ENCODE measurements at places on chromosomes 12 and 14.

DNA sequence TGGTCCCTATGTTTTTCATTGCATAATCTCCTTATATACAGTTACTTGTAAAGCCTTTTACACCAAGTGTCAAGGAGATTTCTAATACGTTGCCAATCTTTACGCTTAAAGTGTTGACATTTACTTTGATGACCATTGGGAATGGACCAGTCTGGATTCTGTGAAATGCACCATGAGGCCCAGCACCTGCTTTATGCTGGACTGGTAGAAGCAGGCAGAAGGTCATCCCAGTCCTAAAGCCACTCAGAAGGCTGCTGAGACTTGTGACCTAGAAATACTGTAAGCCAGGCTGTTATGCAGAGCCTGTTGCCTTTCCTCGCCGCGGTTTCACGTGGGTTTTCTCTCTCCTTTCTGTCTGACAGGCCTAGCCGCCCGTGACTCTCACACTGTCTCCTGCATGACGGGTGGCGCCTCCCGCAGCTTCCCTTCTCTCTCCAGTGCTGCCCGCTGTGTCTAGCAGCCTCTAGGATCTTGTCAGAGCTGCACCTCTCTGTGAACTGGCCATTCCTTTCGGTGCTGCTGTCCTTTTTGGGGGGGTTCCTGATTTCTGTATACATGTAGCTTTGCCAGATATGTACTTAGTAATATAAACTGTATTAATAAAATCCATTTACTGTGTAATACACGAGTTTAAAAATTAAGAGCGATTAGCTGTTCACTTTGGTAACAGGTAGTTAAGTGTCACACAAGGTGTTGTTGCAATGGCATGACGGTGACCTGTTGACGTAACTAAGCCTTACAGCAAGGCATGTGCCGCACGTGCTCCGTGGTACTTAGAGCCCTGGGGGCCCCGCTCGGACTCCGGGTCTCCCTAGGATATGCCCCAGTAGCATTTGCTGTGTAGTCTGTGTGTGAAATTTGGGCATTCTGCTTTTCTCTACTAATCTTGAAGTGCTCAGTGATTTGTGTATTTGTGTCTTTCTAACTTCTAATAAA is 29.7 kb downstream of the XRCC3 start:
- H3K4me3 ChIP-seq, result no peak overlapping the region
- H3K27ac ChIP-seq, result no peak overlapping the region
- peaks cover 20% of the 10 kb centered on the region for H3K36me3 ChIP-seq
- H3K4me1 ChIP-seq, result no peaks in the 10 kb centered on the region
- H3K27me3 ChIP-seq, result no peaks in the 10 kb centered on the region

GRCh38 chr12:124829708-124830304 is 33.9 kb downstream of the SCARB1 start:
- no peak overlapping the region for H3K4me3 ChIP-seq
- peaks cover 5% of the 10 kb centered on the region for H3K4me1 ChIP-seq

DNA sequence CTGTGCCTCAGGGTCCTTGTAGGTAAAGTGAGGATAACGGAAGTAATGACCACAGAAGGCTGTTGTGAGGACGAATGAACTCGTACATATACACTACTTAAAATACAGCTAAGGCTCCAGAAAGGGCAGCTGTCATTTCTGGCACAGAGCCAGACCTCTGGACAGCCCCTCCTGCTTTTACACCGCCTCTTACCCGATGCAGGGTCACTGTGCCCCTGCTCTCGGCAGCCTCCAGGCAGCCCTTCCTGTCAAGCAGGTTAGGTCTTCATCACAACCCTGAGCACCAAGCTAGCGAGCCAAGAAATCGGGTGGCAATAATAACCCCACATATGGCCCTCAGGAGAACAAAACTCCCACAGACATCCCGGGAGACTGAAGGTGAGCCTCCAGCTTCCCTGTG is 8.5 kb downstream of the TMEM229B start:
- H3K27me3 ChIP-seq, result no peaks in the 10 kb centered on the region
- H3K36me3 ChIP-seq, result peaks cover 2% of the 10 kb centered on the region
- peaks cover 13% of the 10 kb centered on the region for H3K4me1 ChIP-seq
- H3K4me3 ChIP-seq, result no peak overlapping the region
- no peak overlapping the region for H3K27ac ChIP-seq

- H3K27ac ChIP-seq, result no peak overlapping the region
- peaks cover 4% of the 10 kb centered on the region for H3K36me3 ChIP-seq
- H3K4me3 ChIP-seq, result no peak overlapping the region
Measured at GRCh38 chr12:50964432-50964831, 12.1 kb downstream of the HIGD1C start.

GRCh38 chr12:109714141-109714912 is 702 bp downstream of the FAM222A start:
- peak; percentile 55 for DNase-seq
- H3K27ac ChIP-seq, result no peak overlapping the region
- no peaks in the 10 kb centered on the region for H3K4me1 ChIP-seq
- H3K27me3 ChIP-seq, result peaks cover 37% of the 10 kb centered on the region
- H3K36me3 ChIP-seq, result no peaks in the 10 kb centered on the region

DNA sequence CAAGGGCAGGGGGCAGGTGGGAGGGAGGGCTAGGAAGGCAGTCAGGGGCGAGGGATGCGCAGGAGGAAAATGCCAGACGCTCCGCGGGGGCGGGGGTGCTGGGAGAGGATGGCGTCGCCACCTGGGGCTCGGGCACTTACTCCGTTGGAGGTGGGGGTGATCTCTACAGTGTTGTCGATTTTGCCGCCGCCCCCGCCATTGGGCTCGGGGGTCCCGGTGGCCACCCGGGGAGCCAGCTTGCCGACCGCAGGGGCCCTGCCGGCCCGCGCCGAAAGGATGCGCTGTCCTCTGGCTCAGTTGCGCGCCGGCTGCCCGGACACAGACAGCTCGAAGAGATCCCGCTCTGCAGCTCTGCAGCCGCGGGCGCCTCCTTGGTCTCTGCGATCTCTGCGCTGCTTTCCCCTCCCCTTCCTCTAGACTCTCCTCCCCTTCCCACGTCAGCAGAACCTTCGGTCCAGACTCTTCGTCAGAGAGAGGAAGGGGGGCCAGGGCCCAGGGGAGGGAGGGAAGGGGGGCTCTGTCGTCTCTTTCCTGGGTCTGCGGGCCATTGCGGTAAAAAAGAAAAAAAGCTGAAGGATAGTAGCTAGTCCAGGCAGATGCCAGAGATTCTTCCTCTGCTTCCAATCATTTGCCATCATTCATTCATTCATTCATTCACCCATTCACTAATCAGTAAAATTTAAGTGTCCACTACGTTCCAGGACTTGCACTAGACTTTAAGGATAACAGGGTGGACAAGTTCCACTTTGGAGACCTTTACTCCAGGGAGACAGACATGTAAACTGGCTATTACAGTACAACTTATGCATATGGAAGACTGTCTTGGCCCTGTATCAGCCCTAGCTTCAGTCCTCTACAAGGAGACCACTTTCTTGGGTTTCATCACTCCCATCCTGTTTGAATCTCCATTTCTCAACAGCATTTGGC is at the start of gene SLC22A17:
TSS of gene SLC22A17 (minus strand) at position 382 of the 927 bp plus-strand sequence.
- peaks cover 2% of the 10 kb centered on the region for H3K36me3 ChIP-seq
- H3K27ac ChIP-seq, result no peak within 1 kb of the TSS
- H3K4me3 ChIP-seq, result peak within 1 kb of the TSS; percentile 61
- peaks cover 5% of the 10 kb centered on the region for H3K4me1 ChIP-seq

DNA sequence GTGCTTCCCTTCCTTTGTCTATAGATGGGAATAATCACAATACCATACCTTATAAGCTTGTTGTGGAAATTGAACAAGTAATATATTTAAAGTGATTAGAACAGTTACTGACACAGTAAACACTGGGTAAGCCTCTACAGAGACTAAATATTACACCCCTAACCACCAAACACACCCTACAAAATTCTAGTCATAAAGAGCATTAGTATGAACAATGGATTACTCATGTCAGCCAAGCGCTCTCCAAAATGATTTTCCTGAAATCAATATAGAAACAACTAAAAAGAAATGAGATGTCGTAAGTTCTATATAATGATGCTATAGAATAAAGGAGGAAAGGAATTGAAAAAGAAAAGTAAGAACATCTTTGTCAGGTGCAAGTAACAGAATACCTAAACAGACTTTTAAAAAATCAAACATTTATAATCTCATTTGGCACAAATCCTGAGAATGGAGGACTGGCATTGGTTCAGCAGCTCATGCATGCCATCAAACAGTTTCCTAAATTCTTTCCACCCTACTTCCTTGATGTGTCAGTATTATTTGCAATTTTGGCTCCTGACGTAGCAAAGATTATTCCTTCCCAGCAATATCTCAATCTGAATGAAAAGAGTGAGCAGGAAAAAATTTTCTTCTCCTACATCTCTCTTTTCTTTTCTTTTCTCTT is 118.0 kb downstream of the SINHCAF start:
- DNase-seq, result no peak
- H3K4me3 ChIP-seq, result no peak overlapping the region
- H3K4me1 ChIP-seq, result peaks cover 12% of the 10 kb centered on the region
- peaks cover 14% of the 10 kb centered on the region for H3K27me3 ChIP-seq
- no peak overlapping the region for H3K27ac ChIP-seq

GRCh38 chr12:124408822-124409517 is 114.1 kb downstream of the RFLNA start:
- H3K27ac ChIP-seq, result no peak overlapping the region
- no peaks in the 10 kb centered on the region for H3K4me1 ChIP-seq

DNA sequence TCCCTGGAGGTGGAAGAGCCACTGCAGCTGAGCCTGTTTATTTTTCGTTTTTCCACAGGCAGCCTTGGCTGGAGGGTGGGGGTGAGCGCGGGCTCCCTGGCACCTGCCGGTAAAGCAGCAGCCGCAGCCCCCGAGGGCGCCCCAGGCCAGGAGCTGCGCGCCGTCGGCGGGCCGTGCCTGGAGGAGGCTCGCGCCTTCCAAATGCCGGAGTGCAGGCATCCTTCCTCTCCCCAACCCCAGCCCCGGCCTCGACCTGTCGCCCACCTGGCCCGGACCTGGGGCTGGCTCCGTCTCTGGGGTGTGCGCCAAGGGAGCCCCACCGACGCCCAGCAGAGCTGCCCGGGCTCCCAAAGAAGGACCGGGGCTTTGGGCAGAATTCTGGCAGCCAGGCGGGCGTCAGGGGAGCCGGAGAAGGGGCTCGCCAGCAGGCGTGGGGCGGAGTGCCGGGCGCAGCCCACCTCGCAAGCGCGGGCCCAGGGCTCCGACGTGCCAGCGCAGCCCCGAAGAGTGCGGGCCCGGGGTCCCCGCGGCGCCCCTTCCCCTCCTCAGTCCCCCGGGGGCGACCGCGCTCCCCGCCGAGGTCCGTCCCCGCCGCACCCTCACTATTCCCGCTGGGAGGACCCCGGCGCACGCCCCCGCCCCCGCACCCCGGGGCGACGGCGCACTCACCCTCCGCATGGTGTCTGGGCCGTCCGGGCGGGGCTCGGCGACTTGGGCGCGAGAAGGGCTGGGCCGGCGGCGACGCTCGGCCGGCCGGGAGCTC is 130.3 kb downstream of the NDUFA12 start:
- H3K4me1 ChIP-seq, result peaks cover 17% of the 10 kb centered on the region
- H3K4me3 ChIP-seq, result no peak overlapping the region
- no peak for DNase-seq
- H3K36me3 ChIP-seq, result no peaks in the 10 kb centered on the region
- peaks cover 54% of the 10 kb centered on the region for H3K27me3 ChIP-seq

GRCh38 chr14:68460541-68460940 is 332.3 kb downstream of the ZFP36L1 start:
- H3K36me3 ChIP-seq, result no peaks in the 10 kb centered on the region
- no peak overlapping the region for H3K27ac ChIP-seq
- peaks cover 3% of the 10 kb centered on the region for H3K4me1 ChIP-seq
- no peaks in the 10 kb centered on the region for H3K27me3 ChIP-seq
- no peak for DNase-seq
- no peak overlapping the region for H3K4me3 ChIP-seq

GRCh38 chr12:4939418-4940023 is 29.8 kb downstream of the KCNA1 start:
- peaks cover 8% of the 10 kb centered on the region for H3K27me3 ChIP-seq
- no peak for DNase-seq
- H3K36me3 ChIP-seq, result no peaks in the 10 kb centered on the region

DNA sequence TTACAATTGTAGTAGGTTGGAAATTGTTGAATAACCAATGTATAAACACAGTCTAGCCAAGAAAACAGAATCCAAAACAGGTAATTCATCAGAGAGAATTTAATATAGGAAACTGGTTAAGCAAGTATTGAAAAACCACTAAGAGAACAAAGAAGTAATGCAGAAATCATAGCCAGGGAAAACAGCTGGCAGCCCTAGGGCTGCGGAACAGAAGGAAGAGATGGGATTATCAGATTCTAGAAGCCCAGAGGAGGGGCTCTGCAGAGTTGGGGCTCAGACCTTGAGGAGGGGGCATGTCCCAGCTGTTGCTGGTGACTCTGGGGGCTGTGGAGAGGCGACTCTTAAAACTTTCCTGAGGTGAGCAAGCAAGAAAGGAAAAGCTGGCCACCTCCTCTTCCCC is 49.4 kb downstream of the CD9 start:
- no peaks in the 10 kb centered on the region for H3K36me3 ChIP-seq
- no peak overlapping the region for H3K27ac ChIP-seq
- no peak for DNase-seq
- no peak overlapping the region for H3K4me3 ChIP-seq
- H3K4me1 ChIP-seq, result no peaks in the 10 kb centered on the region

GRCh38 chr14:95121911-95122620 is 35.3 kb downstream of the DICER1 start:
- peaks cover 32% of the 10 kb centered on the region for H3K36me3 ChIP-seq
- no peak overlapping the region for H3K4me3 ChIP-seq
- peaks cover 2% of the 10 kb centered on the region for H3K4me1 ChIP-seq
- H3K27ac ChIP-seq, result no peak overlapping the region
- no peak for DNase-seq

DNA sequence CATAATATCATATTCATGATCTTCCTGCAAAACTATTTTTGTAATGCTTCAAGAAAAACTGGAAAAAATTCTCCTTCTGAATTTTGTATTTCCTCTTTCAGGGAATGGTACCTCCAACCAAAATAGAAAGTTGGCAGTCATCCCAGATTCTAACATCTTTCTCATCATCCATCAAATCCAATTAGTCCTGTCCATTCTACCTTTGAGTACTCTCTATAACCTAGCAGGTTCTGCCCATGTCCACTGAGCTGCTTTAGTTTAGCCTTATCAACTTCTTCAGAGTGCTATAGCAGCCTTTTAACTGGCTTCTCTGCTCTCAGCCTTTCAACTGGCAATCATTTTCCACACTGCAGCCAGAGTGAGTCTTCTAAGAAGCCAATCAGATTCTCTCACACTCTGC is 236.2 kb downstream of the AKAP6 start:
- no peaks in the 10 kb centered on the region for H3K36me3 ChIP-seq
- H3K27ac ChIP-seq, result no peak overlapping the region
- H3K4me3 ChIP-seq, result no peak overlapping the region
- H3K4me1 ChIP-seq, result peaks cover 13% of the 10 kb centered on the region
- no peak for DNase-seq

DNA sequence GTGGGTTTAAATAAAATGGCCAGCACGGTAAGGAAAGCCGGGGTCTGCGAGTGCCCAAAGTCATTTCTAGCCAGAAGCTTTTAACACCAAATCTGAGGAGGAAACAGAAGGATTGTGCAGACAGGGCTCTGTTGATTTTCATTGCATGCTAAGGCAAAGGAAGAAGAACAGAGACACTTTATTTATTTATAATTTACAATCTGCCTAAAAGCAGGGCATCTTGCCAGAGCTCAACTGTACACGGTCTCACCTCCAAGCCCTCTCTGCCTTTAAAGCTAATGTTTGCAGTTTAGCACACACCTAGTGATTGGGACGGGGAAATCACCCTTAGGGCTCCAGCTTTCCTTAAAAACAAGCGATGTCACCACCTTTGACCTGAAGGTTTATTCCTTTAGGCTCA is 4.0 kb downstream of the KCNA5 start:
- H3K4me1 ChIP-seq, result no peaks in the 10 kb centered on the region
- no peak for DNase-seq
- H3K27ac ChIP-seq, result no peak overlapping the region
- peaks cover 20% of the 10 kb centered on the region for H3K27me3 ChIP-seq
- no peaks in the 10 kb centered on the region for H3K36me3 ChIP-seq
- H3K4me3 ChIP-seq, result no peak overlapping the region

GRCh38 chr12:77888611-77889010 is 57.9 kb downstream of the NAV3 start:
- H3K27ac ChIP-seq, result no peak overlapping the region
- no peaks in the 10 kb centered on the region for H3K4me1 ChIP-seq
- DNase-seq, result no peak
- H3K36me3 ChIP-seq, result no peaks in the 10 kb centered on the region
- no peaks in the 10 kb centered on the region for H3K27me3 ChIP-seq
